Tibial artery (tissue), 4 donors: ENCODE measurements at places on chromosomes 1 and 21.
A peak's percentile ranks its signal among the peaks of the same experiment; 100 is the strongest.

- no peak for DNase-seq
These were observed 10.3 kb upstream of the SLC30A10 start for GRCh38 chr1:219938706-219939105.

GRCh38 chr1:29969576-29969975 lies 733.3 kb downstream of the PTPRU start:
- DNase-seq, result no peak

DNA sequence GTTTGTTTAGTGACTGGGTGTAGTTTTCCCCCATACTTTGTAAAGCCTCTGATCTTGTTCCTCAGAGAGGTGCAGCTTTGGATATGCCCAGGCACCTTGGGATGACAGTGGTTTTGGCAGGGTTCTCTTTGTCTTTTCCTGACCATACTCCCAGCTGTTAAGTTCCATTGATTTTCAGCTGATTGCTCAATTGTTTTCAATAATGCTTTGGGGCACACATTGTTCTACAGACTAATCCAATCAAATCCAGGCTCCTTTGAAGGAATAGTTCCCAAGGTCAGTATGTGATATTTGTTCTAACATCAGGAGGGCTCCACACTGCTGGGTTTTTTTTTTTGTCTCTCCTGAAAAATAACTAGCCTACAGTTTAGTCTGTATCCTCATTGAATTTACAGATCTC lies 24.8 kb downstream of the PPP2R5A start:
- DNase-seq, result no peak

DNA sequence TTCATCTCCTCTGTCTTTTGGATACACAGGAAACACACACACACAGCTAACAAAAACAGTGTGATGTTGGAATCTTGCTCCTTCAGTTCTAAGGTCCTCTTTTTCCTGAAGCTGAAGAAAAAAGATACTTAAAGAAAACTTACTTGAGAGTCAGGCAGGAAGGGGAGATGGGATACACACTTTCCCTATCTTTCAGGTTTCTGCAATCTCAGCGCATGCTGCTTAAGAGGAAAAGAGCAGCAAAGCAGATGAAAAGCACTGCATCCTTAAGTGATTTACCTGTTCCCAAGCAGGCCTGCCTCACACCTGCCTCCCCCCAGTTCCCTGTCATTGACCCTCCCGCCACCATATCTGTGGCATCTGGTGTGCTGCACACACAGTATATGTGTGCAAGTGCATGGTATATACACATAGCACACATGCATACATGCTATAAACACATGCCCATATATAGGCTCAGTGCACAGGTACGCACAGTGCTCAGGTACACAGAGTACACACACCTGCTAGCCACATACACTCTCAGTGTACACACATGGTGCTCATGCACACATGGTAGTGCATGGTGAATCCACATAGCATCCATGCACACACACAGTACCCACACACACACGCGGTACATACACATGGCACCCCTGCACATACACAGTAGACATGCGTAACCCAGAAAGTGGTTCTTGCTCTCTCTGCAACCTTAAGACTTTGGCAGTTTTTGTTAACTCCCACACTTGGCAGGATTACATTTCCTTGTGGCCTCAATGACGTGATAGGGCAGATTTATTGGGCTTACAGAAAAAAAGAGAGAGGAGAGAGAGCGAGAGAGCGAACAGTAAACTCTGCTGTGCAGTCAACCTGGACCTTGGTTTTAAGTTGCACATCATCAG lies 166.9 kb downstream of the TOMM20 start:
- DNase-seq, result peak; percentile 65

DNA sequence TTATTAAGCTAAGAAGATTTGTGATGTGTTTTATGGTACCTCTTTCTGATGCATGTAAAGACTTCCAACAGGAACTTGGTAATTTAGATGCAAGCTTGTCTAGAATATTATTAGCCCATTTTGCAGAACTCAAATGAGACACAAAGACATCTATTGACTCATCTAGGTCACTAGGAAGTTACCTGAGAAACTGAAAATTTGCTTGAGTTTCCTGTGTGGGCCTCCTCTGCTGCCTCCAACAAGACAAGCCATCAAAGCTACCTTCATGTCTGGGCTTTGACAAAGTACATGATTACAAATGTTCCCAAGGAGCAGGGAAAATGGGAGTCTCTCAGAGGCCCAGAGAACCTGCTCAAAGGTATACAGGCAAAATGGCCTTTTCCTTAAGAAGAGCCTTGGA lies 5.6 kb downstream of the RUNX1 start:
- DNase-seq, result no peak

DNA sequence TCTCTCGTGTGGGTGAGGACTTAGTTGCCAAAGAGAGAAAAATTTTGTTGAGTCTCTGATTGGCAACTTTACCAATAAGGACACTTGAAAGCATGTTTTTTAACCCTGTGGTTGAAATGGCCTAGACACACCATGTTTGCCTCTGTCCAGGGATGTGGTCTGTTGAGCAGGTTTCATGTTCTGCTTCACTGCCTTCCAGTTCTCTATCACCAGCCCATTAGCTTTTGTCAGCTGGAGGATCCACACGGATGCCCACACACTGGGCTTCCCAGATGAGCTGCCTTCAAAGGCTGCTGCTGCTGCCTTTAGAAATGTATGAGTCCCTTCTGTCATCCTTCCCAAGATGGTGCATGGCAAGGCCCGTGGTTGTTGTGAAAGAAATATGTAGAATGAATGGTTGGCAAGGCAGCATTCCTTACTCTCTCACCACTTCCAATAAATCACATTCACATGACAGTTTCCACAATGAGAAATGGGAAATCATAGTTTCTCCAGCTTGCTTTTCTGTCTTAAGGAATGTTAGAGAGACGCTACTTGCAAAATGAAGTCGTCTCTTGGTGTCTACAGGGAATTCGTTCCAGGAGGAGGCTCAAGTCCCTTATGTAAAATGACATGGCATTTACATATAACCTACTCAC lies 108.2 kb upstream of the SLC35F3 start:
- DNase-seq, result no peak

- DNase-seq, result no peak
These were observed 105.5 kb downstream of the LRIG2 start for GRCh38 chr1:113178522-113178921.

GRCh38 chr1:246771366-246771765 lies 47.2 kb downstream of the SCCPDH start:
- DNase-seq, result no peak

DNA sequence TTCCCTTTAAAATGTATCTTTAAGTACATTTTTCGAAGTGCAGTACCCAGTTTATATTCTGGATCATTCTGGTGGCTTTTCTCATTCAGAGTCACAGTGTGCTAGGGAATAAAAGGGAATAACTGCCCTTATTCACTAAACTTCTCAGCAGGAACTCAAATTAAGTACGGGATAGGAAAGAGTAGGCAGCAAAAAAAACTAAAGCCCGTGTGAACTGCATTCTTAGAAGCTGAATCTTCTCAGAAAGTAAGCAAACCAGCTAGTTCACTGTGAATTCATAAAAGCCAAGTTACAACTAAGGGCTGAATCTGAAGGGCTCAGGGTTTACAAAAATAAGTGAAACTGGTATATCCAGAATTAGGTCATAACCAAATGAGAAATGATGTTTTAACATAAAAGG lies 22.0 kb downstream of the PRPF38A start:
- no peak for DNase-seq

DNA sequence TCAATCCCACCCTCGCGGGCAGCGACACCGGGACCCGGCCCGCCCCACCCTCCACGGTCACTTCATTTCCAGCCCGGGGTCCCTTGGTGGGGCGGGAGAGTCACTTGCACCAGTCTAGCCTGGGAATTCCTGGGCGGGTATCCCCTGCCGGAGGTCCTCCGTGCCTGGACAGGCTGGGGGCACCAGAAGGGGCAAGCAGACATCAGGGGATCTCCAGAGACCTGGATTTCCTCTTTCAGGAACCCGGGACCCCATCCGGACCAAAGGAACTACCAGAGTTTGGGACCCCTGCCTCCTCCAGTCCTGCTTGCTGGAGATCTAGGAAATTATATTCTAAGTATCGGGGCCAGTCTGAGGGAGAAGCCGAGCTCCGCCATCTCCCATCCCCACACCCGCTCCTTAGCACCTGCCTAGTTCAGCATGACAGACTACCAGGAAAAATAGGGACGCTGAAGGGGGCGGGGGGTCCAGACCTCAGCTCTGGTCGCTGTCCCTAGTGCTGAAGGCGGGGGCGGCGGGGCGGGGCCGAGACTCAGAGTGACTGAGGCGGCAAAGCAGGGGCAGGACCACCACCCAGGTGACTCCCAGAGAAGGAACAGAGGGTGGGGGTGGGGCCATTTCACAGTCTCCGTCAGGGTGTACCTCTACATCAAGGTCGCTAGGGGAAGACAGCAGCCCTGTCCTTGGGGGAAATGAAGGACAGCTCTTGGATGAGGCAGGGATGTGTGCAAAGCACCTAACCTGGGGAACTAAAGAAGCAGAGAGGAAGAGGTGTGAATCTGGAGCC lies 832 bp downstream of the HCN3 start:
- DNase-seq, result peak; percentile 75
